ENCODE measurements at places on chromosomes 4 and X.

DNA sequence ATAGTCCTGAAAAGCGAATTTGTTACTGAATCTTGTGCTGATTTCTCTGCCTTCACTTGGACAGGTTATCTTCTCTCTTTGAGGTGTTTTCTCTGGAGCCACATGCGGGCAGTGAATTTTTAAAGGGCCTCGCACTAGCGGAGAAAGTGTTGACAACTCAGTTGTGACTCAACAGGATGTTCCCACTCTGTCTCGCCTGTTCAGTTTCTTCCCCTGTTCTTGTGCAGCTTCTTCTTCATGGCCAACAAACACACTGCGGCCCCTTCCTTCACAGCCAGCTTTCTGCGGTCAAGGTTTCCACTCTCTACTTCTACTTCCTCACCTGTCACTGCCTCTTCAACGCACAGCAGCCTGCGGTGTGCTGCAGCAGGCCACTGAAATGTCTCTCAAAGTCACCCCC, 1.1 kb upstream of the SHROOM4 start:
- DNase-seq = no peak

DNA sequence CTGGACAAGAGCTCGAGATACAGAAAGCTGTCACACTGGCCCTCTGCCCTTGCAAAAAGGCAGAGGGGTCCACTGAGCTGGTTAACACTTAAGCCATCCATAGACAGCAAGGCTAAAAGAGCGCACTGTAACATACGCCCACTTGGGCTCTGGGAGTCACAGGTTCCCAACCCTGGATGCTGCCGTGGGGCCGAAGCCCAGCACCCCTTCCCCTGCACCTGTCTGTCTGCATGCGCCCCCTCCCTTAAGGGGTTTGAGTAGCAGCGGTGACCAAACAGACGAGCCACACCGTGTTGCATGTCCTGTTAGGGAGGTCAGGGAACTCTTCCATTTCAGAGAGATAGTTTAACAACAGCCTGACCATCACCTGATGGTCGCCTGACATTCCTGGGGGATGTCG, 138.4 kb upstream of the GALNTL6 start:
- no peak for DNase-seq

DNA sequence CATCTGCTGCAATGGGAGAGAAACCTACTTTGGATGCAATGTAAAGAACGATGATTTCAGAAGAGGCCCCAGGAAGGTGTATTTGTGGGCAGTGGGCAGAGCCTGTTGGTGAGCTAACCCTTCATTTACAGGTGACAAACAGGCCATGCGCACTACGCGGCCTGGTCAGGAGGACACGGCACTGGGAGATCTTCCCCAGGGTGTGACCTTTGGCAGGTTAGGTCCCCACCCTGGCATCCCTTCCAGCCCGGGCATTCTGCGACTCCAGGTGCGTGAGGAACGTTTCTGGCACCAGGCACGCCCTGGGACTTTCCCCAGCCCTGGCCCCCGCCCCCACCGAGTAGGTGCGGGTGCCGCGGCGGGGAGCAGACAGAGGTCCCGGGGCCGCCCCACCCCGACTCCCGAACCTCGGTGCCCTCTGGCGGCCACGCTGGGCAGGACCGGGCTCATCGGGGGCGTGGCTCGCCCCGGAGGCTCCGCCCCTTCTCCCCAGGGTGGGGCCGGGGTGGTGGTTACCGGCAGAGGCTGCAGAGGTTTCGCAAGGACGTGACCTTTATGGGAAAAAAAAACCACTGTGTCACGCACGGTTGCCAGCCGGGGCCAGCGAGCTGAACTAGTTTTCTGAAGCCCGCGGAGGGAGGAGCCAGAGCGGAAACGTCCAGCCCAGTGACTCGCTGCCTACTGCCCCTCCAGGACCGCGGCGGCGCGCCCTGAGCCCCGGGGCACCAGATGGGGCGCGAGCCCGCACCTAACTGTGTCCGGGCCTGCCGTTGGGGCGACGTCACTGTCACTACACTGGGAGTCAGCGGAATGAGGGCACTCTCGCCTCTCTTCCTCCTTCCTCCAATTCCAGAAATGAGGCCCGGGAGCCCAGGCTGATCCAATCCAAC, 5.0 kb upstream of the NYX start:
- peak; percentile 91 for DNase-seq

DNA sequence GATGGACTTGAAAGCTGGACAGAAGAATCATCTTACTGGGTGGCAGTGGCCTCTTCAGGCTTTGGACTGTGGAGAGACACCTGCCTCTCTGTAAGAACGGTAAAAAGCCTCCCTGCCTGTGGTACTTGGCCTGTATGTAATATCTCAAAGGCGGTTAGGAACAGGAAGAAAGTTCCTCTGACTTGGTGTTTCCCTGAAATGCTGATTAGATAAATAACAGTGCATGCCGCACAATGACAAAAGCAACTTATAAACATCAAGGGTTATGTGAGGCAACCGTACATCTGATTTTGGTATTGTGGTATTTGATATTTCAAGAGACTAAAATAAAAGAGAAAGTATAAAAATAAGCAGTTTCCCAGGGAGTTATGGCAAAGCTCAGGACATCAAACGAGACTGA, 92.4 kb upstream of the SORBS2 start:
- DNase-seq = no peak

DNA sequence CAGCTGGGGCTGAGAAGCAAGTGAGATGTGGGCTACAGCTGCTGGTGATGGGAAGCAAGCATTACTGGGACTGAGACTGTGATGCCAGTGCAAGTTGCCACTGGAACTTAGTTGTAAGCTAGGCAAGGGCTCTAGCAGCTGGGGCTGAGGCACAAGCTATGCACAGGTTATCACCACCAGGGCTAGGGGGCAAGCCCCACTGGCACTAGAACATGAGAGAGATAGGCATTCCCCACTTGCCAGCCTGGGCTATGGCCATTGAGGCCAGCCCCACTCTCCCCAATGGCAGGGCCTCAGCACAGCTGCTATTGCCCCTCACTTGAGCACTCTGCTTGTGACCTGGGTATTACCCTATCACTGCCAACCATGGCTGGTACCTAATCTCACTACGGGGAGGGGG, 130.8 kb upstream of the SMIM31 start:
- DNase-seq = no peak

- DNase-seq = no peak
Measured at GRCh38 chr4:16693641-16694040, 204.8 kb downstream of the LDB2 start.

DNA sequence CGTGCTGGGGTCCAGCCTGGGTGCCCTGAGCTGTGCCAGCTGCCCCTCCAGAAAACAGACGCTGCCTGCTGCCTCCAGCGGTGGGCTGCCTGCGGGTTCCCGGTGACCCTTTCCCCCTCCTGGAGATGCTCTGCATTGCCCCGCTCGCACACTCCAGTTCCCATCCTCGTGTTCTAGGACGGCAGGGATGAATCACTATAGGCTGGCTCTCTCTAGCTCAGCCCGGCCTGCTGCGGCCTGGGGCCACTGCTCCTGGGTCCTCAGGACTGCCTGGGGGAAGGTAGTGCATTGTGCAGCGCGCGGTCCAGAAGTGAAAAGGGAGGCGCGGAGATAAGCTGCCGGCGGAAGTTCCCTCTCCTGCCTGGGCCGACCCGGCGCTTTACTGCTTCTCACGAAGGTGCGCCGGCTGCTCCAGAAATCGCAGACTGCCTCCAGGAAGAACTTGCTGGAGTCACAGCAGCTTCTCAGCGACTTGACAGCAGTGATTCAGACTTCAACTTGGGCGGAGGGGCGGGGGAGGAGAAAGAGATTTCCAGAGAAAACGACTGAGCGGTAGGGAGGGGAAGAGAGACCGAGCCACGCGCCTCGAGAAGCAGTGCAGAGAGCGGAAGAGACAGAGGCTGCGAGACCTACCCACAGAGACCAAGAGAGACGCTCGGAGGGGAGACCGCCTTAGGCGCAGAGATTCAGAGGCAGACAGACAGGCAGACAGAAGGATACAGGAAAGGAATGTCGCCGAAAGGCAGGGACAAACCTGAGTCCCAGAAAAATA, 6.7 kb upstream of the MSX1 start:
- peak; percentile 40 for DNase-seq

DNA sequence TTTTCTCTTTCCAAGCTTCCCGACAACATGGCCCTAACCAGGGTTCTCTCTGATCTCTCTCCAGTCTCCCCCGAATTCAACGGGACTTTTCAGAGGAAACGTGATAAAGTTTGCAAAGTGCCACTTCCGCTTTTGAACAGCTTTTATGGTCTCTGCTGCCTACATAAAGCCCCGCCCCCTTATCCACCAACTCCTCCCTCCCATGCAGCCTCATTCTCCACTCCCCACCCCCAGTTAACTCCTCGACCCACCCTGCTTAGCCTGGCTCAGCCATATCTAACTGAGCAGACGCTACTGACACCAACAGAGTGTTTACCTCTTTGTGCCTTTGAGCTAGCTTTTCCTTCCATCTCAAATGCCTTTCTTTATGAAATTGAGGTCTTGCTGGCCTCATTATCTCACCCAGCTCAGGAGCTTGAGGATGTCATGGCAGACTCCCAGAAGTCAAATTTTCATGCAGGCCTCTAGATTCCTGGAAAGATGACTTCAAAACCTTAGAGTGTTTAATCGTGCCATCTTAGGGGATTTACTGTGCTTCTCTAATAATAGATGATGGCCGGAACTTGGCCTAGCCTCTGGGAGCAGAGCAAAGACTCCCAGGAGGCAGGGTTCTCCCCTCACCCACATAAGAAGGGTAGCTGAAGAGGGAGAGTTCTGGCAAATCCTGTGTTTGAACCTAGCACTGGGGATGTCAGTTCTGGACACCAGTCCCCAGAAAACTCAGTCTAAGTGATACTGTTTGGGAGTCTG, 606.0 kb downstream of the BCOR start:
- DNase-seq = no peak

DNA sequence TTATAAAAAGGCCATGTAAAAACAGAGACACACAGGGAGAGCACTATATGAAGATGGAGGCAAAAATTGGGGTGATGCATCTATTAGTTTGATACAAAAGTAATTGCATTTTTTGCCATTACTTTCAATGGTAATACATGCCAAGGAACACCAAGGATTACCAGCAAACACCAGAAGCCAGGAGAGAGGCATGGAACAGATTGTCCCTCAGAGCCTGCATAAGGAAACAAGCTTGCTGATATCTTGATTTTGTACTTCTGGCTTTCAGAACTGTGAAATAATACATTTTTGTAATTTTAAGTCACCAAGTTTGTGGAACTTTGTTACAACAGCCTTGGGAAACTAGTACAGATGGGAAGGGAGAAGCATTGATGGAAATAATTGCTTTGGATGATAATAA, 45.6 kb upstream of the BOD1L1 start:
- DNase-seq = no peak

GRCh38 chr4:7045961-7046921, 3.1 kb downstream of the TADA2B start:
- DNase-seq = no peak

- peak; percentile 75 for DNase-seq
Measured at GRCh38 chr4:127533028-127533700, 99.6 kb upstream of the INTU start.

DNA sequence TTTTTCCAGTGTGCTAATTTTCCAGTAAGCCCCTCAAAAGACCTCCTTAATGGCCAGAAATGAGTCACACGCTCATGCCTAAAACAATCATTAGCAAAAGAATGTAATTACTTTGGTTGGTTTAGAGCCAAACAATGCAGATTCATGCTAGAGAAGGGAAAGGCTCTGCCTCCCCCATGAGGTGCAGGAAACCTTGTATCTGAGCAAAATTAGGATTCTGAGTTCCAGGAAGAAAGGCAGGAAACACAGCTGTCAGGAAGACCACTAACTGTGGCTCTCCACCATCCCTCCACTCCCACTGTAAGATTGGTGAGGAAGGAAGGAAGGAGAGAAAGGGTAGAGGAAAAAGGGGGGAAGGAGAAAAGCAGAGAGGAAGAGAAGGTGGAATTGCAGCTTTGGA, 104.9 kb upstream of the DHX15 start:
- DNase-seq = no peak

GRCh38 chr4:35884714-35885480, 359.4 kb downstream of the ARAP2 start:
- no peak for DNase-seq

GRCh38 chr4:2652415-2653160, 103.5 kb downstream of the TNIP2 start:
- DNase-seq = no peak

- DNase-seq = no peak
Measured at GRCh38 chr4:143782521-143782920, 82.0 kb upstream of the FREM3 start.
